ENCODE measurements at places on chromosomes 2 and 18.

- DNase-seq: no peak
Observed at GRCh38 chr2:142596334-142597088, 281.0 kb upstream of the KYNU start.

- DNase-seq: no peak
Observed at GRCh38 chr2:230924470-230925341, at the start of gene GPR55. Gene GPR55 (minus strand): TSS chr2:230925242. CDS start chr2:230910962, 14,280 bp downstream.

GRCh38 chr2:214706986-214707385, 102.5 kb downstream of the BARD1 start:
- no peak for DNase-seq

DNA sequence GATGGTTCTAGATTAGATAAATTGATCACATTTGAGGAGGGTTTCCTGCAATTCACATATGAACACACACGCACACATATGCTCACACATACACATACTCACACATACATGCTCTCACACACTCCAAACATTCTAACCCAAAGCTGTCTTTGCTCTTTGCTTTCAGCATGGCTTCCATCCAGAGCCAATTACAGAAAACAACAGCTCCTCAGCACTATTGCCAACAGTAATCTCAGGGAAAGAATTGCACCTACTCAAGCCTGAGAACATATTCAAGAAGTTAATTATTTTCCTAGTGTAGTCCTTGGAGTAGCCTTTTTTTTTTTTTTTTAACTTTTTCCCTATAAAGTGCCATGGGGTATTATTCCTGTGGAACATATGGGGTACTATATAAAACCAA, 246.9 kb upstream of the PARD3B start:
- no peak for DNase-seq

DNA sequence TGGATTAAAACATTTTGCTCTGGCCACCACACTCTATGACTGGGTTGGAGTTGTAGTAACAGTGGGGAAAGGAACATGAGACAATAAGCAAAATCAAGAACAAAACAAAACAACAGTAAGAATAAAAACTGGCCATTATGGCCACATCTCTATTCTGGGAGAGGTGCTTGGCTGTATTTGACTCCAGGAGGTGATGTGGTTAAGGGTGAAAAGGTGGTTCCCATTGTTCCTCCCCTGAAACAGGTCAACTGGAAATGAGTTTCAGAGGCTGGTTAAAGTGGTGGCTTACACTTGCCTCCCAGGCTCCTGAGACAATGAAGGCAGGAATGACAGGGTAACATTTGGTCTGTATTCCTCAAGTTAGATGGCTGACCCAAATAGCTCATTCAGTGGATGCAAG, 67.3 kb upstream of the FANCL start:
- DNase-seq: no peak

GRCh38 chr2:144836635-144837350, 316.9 kb upstream of the ZEB2 start:
- no peak for DNase-seq

DNA sequence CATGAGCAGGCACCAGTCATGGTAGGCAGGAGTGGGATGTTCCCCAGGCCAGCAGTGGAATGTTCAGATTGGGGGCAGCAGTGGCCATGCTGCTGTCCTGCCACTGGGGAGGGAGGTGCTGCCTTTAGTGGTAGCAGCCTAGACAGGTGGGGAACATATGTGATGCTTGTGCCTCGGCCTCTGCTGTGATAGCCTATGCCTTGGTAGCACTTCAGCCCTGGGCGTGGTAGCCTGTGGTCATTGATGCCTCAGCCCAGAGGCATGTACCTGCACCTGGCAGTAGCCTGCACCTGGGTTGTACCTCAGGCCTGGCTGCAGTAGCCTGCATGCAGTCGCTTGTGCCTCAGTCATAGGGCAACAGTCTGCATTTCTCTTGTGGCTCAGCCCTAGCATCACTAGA, 7.1 kb downstream of the RFTN2 start:
- DNase-seq: no peak

DNA sequence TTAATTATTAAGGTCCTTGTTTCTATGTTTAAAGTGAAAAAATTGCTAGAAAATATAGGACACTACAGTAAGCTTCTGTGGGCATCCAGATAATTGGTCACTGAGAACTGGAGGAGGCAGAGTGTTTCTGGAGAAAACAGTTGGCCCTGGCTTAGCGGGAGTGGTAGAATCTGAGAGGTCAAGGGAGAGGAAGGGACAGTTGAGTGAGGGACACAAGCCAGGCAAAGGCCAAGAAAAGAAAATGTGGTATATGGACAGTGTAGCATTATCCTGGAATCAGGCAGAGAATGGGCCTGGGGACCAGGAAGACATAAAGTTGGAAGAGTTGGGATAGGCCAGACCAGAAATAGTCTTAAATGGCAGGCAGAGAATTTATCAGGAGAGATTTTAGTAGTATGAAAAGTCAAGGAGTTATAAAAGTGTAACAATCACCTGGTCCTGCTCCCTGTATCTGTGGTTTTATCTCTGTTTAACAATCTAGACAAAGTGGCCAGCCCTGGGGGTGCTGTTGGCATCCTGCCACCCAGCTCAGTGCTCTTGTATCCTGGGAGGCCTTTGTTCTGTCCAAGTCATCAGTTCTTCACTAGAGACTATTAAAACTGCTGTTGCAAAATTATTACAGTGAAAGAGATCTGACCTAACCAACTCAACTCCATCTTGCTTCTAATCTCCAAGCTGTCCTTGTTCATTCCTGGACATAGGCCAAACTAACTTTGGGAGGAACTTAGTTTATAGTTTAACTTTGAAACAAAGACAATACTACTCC, 15.4 kb upstream of the MSGN1 start:
- no peak for DNase-seq

- no peak for DNase-seq
Observed at GRCh38 chr2:22991844-22992243, 393.1 kb upstream of the KLHL29 start.

DNA sequence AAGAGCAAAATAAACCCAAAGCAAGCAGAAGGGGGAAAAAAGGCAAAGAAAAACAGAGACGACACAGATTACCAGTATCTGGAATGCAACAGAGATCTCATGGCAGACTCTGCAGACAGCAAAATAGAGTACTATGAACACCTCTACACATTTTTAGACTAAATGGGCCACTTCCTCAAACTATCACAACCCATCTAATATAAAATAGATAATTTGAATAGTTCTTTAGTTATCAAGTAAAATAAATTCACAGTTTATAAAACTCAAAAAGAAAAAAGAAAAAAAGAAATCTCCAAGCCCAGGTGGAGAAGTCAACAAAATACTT, 16.6 kb downstream of the SESTD1 start:
- no peak for DNase-seq

- DNase-seq: no peak
Observed at GRCh38 chr2:158999458-158999857, 31.0 kb downstream of the TANC1 start.

- DNase-seq: no peak
Observed at GRCh38 chr2:104741860-104742259, 112.1 kb upstream of the POU3F3 start.

DNA sequence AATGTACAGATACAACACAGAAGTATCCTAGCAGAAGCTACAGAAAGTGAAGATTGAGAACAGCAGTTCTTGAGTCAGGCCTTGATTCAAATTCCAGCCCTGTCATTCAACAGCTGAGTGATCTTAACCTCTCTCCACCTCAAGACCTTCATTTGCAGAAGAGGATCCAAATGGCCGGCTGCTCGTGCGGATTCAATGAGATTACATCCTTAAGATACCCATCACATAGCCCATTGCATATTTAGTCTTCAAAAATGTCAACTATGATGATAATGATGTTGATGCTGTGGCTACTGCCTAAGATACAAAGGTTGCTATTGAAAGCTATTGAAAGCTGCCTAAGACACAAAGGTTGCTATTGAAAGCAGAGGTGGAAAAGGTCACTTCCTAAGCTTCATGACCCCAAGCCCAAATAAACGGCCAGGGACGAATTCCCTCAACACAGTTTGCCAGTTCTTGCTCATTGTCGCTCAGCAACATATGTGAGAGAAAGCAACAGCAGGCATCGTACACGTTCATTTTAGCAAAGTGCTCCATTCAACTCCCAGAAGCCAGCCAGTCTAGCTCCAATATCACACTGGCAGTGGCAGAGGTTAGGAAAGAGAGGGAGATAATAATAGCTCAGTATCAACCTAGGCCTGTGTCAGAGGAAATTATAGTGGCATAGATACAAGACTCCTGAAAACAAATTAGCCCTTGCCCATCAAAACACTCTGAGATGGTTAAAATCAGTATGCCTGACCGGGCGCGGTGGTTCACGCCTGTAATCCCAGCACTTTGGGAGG, 36.1 kb downstream of the MRPL35 start:
- DNase-seq: no peak

DNA sequence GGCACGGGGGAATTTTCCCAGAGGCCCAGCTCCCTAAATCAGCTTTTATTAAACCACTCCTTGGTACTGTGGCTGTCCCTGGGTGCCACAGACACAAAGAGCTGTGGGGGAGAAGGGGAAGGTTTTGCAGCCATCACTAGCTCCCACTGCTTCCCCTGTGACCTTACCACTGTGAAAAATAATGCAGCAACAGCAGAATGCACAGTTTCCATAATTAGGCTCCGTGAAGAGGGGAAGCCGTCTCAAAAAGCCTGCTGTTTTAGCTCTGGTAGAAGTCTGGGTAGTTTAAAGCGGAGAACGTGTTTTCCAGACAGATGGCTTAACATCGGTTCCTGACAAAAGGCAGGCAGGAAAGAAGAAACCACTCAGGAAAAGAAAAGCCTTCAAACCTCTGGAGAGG, 27.5 kb upstream of the CAB39 start:
- no peak for DNase-seq

- DNase-seq: peak; percentile 27
Observed at GRCh38 chr2:21118302-21118920, 5.4 kb upstream of the TDRD15 start.

GRCh38 chr2:18637196-18637595, 47.8 kb upstream of the NT5C1B start:
- DNase-seq: no peak

DNA sequence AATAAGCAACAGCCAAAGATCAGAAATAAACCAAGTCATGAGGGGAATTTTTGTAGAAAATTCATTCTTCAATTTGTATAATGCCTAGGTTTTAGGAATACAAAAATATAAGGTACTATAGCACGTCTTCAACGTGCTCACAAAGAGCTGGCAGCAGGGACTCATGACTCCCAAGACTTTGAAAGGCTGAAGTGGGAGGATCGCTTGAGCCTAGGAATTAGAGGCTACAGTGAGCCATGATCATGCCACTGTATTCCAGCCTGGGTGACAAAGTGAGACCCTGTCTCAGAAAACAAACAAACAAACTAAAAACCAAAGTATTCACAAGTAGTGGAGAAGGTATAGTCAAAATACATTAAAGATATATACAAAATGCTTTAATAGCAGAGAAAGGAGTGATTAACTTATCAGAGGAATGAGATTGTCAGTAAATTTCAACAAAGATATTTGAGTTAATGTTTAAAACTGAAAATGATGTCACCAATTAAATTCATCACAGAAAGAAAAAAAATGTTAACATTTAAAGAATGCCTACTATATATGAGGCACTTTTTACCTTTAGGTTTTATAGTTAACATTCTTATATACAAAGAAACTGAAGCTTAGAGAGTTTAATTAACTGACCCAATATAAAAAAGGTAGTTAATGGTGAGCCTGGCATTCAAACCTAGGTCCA, 3.2 kb downstream of the WDR33 start:
- DNase-seq: no peak

- DNase-seq: no peak
Observed at GRCh38 chr2:153476491-153476815, 2.1 kb downstream of the RPRM start.

DNA sequence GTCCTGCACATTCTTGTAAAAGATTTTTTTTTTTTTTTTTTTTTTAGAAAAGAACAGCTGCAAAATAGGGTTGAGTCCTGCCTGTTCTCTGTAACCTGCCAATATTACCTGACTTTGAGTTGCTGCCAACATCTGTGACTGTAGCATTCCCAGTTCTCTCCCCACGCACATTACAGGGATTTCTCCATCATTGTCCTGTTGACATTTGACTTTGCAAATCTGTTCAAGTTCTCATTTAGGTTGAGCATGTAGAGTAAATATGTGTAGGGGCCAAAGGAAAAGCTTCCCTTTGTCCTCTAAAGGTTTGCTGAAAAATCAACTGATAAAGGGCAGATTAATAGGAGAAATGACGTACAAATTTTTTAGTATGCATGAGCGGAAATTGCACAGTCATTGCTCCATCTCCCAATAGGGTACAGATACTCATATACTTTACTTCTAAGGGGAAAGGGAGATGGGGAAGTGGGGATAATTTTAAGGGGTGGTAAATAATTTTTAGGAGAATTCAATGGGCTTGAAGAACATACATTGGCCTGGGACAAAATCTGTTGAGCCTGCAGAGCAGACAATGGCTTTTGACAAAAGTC, 385.5 kb downstream of the PIK3C3 start:
- DNase-seq: no peak

DNA sequence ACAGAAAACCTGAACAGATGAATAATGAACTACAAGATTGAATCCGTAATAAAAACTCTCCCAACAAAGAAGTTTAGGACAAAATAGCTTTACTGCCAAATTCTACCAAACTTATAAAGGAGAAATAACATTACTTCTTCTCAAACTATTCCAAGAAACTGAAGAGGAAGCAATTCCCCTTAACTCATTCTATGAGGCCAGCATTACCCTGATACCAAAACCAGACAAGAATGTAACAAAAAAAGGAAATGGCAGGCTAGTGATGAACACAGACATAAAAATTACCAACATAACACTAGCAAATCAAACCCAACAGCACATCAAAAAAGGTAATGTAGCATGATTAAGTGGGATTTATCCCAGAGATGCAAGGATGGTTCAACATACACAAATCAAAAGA, 213.7 kb upstream of the FOSL2 start:
- no peak for DNase-seq

DNA sequence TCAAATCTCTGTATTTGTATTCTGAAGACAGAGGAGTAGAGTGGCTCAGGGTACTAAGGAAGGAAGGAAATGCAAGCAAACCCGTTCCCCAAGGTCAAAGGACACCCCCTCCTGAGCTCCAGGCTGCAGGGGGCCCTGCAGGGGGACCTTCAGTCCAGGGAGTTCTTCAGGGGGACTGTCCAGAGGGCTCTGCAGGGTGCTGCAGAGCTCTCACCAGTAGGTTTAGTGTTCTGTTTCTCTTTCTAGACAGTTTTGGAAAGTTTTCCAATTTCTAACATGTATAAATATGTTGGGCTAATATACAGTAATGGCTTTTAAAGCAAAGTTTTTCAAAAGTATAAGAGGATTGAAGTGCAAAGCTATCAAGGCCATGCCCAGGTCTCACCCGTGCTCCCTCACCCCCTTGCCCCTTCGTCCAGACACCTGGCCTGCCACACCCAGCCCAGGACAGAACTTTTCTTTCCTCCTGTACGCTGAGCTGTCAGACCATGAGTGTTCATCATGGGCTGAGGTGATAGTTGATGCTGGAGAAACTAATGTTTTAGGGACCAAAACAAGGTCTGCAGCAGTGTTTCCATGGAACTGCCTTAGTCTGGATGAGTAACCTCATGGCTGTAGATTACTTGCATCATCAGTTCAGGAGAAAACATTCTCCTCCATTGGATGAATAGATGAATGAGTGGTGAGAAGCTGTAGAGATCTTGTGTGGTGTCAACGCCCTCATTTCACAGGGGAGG, 134.2 kb downstream of the GLI2 start:
- no peak for DNase-seq

GRCh38 chr2:25331686-25332365, 9.9 kb downstream of the DNMT3A start:
- no peak for DNase-seq

Measured in NCI-H1694 (cell line).